Sigmoid colon (tissue), 7 donors: ENCODE measurements at places on chromosomes 2 and 18. TPM values are rescaled to one million over a fixed set of nuclear protein-coding genes. Genes with fewer than 3 reads are reported as not detected.

Gene SCYGR4
- not detected for total RNA-seq

Gene RPIA
- 1.1 TPM for total RNA-seq

- DNase-seq = no peak
Measured at GRCh38 chr2:101360232-101360631, 27.1 kb downstream of the CREG2 start.

GRCh38 chr18:75810961-75811551 is 383.6 kb upstream of the SMIM21 start:
- DNase-seq = no peak

GRCh38 chr2:54419855-54420523 is 36.1 kb upstream of the SPTBN1 start:
- no peak for DNase-seq
